ENCODE measurements at places on chromosomes 4 and X.

DNA sequence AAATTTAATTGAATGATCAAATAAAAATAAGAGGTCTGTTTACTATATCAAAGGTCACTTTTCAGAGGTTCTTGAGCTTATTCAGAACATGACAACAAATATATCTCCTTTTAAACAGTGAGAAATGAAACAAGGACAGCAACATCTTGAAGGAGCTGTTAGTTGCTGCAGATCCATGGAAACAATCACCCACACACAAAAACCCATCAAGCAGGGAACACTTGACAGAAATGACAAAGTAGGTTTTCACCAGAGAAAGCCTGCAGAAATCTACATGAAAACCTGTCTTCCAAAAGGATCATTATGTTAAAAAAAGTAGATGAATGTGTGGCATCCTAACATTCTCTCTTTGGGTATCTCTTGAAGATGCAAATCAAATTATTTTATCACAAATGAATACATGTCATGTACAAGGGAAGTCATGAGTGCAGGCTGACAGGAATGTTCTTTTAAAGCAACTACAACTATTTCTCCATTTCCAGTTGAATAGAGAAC, 203.0 kb downstream of the GRIA2 start:
- no peak for DNase-seq

GRCh38 chr4:57554556-57555092, 444.4 kb upstream of the IGFBP7 start:
- DNase-seq, result peak; percentile 4

- no peak for DNase-seq
These were observed 36.8 kb upstream of the NAP1L5 start for GRCh38 chr4:88734403-88734949.

DNA sequence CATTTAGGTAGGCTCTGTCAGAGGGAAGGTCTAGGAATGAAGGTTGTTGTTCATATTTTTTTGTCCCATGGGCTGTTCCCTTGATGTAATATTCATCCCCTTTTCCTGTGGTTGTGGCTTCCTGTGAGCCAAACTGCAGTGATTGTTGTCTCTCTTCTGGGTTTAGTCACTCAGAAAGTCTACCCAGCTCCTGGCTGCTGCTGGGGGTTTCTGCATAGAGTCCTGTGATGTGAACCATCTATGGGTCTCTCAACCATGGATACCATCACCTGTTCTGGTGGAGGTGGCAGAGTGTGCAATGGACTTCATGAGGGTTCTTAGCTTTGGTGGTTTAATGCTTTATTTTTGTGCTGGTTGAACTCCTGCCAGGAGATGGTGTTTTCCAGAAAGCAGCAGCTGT, 122.8 kb downstream of the ZC4H2 start:
- no peak for DNase-seq

GRCh38 chrX:12865359-12865758, 1.5 kb upstream of the TLR7 start:
- no peak for DNase-seq

GRCh38 chr4:122047456-122048425, 95.9 kb upstream of the TRPC3 start:
- no peak for DNase-seq

- DNase-seq, result no peak
These were observed 594.2 kb downstream of the STPG2 start for GRCh38 chr4:97548943-97549583.

DNA sequence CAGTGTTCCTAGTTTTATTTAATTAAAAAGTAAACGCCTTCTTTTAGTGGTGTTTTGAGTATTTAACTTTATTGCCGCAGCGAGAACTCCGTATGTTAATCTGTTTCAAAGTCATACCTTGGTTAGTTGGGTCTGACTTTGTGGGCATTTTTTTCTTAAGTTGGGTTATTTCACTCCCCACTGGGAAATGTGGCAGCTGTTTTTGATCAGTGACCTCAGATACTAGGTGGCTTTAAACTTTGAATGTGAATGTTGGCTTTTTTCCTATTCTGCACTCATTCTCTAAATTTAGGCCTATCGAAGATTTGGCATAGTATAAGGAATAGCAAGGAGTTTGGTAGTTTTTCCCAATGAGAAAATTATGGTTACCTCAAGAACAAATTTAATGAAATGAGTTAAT, 85.9 kb downstream of the FIP1L1 start:
- DNase-seq, result no peak
